Hepatic stellate cell (primary cell): ENCODE measurements at places on chromosomes 13 and 19.

DNA sequence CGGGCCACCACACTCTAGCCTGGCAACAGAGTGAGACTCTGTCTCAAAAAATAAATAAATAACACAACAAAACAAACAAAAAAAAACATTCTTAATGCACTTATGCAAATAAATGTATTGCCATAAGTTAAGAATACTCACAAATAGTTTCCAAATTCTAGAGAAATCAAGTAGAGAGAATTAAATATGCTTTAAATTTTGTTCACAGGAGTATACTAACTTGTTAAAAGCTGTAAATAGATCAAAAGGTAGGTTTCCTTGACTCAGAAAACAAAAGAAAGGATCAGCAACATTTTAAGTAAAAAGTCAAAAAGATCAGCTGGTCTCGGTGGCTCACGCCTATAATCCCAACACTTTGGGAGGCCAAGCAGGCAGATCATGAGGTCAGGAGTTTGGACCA is 50.5 kb upstream of the ZNF429 start:
- DNase-seq, result no peak

- DNase-seq, result peak; percentile 28
These were observed 39.4 kb downstream of the VAV1 start for GRCh38 chr19:6811906-6812305.

- no peak for DNase-seq
These were observed 145.7 kb downstream of the AKAP11 start for GRCh38 chr13:42417626-42418025.

DNA sequence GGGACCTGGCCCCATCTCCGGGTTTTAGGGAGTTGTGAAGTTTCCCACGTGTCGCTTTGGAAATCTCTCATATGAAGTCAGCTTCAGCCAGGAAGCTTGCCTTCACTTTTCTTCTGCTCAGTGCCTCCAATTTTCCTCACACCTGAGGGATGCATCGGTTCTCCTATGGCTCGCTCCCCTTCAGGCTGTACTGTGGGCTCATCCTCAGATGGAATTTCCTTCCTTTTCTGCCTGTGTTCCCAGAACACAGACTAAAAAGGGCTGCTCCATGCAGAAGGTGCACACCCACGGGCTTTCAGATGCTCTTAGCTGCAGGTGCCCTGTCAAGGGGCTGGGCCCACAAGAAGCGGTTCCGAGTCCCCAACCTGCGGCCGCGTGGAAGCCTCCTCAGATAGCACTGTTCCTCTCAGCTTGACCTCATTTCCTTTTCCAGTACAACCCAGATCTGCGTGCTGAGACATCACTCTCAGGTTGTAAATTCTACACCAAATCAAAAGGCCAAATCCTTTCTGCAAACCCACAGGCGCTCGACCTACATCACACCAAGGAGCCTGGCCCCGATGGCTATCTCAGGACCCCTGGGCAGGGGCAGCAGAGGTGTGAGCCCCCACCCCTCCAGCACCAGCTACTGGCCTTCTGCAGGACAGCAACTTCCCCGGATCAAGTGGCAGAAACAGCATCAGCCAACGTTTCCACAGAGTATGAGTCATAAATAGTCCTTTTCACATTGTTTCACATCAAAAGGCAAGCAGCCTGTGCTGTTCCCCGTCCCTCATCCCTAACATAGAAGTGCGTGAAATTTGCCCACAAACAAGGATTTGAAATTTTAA is 275.9 kb downstream of the ZNF536 start:
- DNase-seq, result no peak
